Activated naive CD8-positive, alpha-beta T cell treated with anti-CD3 and anti-CD28 coated beads, Interleukin-2, amount 50 U/mL, for 16 hours (primary cell): ENCODE measurements at places on chromosomes 11 and 22.
A peak's percentile ranks its signal among the peaks of the same experiment; 100 is the strongest.

DNA sequence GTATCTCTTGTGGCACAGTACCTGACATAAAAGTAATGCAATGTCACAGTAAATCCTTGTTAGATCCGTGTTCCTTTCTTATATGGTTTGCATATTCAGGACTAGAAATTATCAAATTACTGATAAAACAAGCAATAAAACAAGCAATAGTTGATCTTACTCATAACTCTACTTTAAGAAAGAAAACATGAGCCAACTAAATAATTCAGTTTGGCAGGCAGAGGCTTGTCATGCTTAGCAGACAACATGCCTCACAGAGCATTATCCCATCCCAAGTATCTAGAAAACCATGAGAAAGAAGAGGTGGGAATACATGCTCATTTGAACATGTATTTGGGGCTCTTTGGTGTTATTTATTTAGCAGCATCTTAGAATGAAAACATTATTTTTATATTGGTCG lies 241.9 kb downstream of the SOX6 start:
- DNase-seq: no peak

DNA sequence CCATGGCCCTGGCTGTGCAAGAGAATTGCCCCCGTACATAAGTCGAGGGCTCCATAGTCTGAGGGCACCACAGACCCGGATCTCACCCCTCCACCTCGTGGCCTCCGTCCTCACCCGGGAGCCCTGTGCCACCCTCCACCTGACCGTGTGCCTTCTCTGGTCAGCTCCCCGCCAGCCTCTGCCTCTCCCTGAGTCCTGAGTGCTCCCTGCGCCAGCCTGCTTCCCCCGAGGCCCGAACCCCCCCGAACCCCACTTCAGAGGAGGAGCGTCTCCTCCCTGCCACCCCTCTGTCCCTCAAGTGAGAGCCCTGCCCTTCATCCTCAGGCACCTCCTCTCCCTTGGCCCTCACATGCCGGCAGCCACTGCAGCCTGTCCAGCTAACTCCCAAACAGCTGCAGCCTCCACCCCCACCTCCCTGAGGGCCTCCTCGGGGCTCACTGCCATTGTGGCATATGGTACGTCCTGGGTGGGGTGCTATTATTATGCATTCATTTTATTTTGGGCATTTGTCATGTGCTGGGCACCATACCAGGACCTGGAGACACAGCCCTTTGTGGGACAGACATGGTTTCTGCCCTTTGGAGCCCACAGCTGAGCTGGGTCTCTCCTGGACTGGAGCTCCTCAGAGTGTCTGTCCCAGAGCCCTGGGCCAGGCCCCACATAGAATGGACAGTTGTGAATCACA lies 67.2 kb downstream of the MYO7A start:
- DNase-seq: no peak

DNA sequence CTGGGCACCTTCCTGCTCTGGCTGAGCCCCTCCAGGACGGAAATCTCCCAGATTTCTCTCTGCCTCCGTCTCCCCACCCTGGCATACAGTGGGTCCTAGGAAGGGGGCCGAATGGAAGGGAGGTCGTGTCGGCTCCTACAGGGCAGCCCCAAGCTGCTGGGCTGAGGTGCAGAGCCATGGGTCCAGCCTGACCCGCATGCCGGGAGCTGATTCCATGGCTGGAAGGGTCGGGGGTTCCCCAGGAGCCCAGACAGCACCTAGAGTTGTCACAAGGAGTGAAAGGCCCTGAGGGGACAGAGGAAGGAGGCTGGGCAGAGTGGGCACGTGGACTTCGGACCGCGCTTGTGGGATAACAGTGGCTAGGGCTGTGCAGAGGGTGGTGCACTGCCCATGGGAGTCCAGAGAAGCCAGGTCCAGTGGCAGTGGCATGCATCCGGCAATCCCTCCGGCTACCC lies 16.5 kb downstream of the CCND1 start:
- no peak for DNase-seq

DNA sequence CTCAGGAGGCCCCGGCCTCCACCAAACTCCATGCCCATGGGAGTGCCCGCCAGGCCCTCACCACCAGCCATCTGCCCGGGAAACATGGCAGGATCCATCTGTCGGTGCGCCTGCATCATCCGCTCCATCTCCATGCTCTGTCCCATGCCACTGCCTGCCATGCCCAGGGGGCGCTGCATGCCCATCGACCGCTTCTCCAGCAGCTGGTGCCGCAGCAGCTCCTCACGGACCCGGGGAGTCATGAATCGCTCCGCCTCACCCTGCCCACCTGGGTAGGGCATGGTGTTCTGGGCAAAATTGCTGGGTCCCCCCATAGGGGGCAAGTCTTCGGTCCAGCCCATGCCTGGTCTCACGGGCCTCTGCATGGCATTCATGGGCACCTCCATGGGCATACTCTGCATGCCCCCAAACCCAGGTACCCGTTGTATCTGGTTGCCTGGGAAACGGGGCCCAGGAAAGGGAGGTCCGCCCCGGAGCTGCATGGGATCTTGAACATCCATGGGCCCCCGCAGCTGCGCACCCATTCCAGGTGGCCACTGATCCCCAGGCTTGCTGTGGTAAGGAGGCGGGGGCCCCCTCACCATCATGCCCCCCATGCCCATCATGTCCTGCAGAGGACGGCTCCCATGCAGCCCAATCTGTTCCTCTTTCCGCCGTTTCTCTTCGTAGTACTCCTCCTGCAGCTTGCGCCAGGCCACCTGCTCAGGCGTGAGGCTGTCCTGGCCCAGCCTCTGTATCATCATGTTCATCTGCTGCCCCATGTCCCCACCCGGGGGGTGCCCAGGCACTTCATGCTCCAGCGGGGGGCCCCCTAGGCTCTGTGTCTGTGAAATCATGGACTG lies 18.0 kb downstream of the CXCR5 start:
- DNase-seq: no peak

- no peak for DNase-seq
Observed at GRCh38 chr22:36379593-36380361, 8.0 kb downstream of the MYH9 start.

DNA sequence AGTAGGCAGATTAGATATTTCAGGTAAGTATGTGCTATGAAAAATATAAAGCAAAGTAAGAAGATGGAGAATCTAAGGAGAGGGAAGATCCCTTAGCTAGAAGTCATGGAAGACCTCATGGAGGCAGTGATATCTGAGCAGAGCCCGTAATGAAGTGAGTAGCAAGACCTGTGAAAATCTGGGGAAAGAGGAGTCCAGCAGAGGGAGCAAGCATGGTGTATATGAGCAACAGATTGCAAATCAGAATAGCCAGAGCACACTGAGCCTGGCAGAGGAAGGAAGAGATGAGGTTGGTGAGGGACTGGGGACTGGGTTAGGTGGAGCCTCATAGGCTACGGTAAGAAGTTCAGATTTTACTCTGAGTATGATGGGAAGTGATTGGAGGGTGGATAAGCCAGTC lies 9.4 kb downstream of the LHFPL7 start:
- no peak for DNase-seq

DNA sequence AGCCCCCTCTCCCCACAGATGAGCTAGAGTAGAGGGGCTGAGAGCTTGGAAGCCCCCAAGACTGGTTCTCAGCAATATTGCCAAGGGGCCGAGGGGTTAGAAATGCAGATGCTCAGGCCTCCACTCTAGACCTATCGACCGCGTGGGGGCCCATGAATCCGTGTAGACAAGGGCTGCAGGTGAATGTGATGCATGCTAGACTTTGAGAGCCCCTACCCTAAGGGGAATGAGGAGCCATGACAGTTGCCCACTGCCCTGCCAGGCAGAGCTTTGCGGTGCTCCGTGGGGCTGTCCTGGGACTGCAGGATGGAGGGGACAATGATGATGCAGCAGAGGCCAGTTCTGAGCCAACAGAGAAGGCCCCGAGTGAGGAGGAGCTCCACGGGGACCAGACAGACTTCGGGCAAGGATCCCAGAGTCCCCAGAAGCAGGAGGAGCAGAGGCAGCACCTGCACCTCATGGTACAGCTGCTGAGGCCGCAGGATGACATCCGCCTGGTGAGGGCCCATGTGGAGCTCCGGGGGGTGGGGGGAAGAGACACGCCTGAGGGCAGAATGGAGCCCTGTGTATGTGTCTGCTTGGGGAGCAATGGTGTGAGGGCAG lies 1.3 kb downstream of the SSH3 start:
- no peak for DNase-seq

DNA sequence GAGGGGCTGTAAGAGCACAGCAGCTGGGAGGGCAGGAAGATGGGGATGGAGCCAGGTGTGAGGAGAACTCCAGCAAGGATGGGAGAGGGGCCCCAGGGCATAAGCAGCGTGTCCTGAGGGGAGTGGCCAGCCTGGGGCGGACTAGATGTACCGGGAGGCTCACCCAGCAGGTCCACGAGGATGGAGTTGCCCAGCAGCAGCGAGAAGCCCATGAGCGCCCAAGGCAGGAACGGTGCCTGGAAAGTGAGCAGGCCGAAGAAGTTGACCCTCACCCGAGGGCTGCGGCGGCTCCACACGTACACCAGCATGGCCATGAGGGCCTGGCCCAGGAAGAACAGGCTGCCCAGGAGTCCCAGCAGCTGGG lies 1.3 kb downstream of the DERL3 start:
- DNase-seq: no peak

GRCh38 chr22:41447435-41448188 lies 1.0 kb upstream of the TOB2 start:
- DNase-seq: peak; percentile 22

GRCh38 chr11:92962446-92962845 lies 7.0 kb upstream of the MTNR1B start:
- DNase-seq: no peak

DNA sequence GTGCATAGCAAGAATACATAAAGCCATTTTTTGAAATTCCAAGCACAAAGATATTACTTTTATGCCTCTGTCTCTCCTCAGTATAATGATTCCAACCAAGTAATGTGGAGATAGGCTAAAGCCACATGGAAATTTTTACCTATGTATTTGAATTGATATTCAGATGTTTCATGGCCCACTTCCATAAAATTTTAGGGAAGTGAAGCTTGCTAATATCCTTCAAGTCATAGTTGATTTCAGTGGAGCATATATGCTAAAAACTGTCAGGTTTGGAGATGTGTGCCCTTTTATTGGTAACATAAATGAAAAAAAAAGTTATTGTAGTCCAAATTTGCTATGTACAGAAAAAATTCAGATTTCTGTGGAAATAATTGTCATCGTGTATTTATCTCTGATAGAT lies 12.3 kb downstream of the MS4A4E start:
- no peak for DNase-seq

GRCh38 chr22:44445731-44446130 lies 52.3 kb downstream of the RTL6 start:
- no peak for DNase-seq

DNA sequence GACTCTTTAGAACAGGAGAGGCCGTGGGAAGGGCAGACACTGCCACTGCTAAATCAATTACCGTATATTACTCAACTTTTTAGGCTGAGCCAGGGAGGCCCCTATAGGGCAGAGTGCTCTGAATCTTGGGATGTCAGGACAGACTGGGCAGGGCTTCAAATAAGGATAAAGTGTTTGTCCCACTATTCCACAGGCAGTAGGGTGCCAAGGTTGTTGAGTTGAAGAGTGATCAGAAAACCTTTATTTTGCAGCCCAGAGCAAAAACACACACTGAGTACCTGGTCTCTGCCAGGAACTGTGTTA lies 1.6 kb upstream of the B4GAT1 start:
- DNase-seq: no peak

DNA sequence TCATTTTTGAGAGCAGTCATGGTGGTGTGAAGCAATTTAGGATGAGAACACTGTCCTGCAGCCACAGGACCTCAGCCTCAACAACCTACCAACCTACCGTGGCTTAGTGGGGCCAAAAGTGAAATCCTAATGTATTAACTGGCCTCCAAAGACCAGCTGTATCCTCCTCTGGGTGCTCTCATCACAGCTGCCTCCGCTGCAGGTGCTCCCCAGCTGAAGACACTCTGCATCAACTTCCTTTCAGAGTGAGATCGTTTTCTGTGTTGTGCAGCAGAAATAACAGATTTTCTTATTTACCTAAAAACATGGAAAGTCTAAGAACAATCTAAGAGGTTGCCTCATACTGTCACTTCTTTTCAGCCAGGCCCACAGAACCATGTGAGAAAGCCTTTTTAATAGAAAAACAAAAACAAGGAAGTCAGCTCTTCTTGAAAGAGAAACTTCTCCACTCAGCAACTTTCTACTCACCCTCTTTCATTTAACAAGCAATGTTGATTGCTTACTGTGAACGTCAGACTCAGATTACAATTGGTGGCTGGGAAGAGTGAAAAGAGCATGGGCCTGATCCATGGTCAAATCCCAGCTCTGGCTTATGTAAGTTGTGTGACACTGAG lies 136.1 kb downstream of the TENM4 start:
- no peak for DNase-seq

- DNase-seq: no peak
Observed at GRCh38 chr11:78290293-78291176, 101.8 kb downstream of the USP35 start.

DNA sequence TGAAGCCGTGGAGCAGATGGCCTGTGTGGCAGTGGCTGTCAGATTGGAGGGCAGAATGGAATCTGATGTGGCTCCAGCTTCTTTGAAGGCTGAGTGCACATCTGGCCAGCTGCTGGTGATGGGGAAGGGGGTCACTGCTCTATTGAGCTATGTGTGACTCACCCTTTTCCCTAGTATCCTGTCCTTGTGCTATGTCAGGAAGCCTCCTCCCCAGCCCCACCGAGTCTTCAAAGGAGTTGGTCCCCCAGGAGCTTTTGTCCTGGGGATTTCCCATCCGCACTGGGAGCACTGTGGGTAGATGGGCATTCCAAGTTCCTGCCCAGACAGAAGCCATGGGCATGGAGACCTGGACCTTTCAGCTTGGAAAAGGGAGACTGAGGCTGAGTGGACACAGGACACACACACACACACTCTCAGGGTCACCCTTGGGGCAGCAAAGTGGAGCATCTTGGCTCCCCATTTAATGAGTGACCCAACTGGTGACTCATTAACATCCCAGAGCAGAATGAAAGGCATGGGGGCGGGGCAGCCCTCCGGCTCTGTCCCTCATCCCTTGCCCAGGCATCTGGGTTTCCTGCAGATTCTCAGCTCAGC lies 3.3 kb downstream of the SERPINH1 start:
- no peak for DNase-seq

DNA sequence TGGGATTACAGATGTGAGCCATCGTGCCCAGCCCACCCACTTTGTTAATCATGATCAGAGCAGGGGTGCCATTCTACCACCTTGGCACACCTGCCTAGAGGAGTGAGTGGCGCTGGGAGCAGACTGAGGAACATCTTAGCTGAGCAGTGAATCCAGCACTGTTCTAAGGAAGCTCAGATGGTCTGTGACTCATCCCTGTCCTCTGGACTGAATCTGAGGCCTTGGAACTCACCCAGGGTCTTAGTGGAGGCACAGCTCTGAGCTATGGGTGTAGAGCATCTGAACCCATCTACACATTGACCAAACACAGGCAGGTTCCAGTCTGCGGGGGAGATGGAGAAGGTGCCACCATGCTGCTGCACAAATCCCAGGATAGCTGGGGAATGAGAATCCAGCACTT lies 14.9 kb downstream of the PGAP2 start:
- no peak for DNase-seq

- DNase-seq: no peak
Observed at GRCh38 chr11:124041254-124041653, at the start of gene OR10G7. TSS of gene OR10G7 (minus strand) at chr11:124041325. CDS start at chr11:124039001, 2,324 bp downstream.
